ENCODE measurements at places on chromosomes 12 and 14. TPM values are rescaled to one million over a fixed set of nuclear protein-coding genes. Genes with fewer than 3 reads are reported as not detected.
A peak's percentile ranks its signal among the peaks of the same experiment; 100 is the strongest.

CCDC177 gene
- total RNA-seq, result not detected

NTF3 gene
- not detected for total RNA-seq

UTP20 gene
- 14.7 TPM for total RNA-seq

MMAB gene
- 21.6 TPM for total RNA-seq

E2F7 gene
- total RNA-seq, result 5.9 TPM

NANOG gene
- total RNA-seq, result not detected

GNPNAT1 gene
- 10.8 TPM for total RNA-seq

KIF5A gene
- 5.1 TPM for total RNA-seq

CCDC38 gene
- 0.49 TPM for total RNA-seq

- DNase-seq, result no peak
- H3K27ac ChIP-seq, result peak overlapping the region; percentile 47
- H3K36me3 ChIP-seq, result no peaks in the 10 kb centered on the region
- no peak overlapping the region for H3K4me3 ChIP-seq
- no peaks in the 10 kb centered on the region for H3K4me1 ChIP-seq
- no peaks in the 10 kb centered on the region for H3K27me3 ChIP-seq
Observed at GRCh38 chr14:100341301-100342031, 18.3 kb downstream of the SLC25A47 start.

GRCh38 chr14:59359431-59360124 lies 105.6 kb downstream of the GPR135 start:
- no peak for DNase-seq
- H3K4me3 ChIP-seq, result no peak overlapping the region
- no peaks in the 10 kb centered on the region for H3K27me3 ChIP-seq
- no peaks in the 10 kb centered on the region for H3K36me3 ChIP-seq

GRCh38 chr14:26377150-26377549 lies 220.7 kb downstream of the NOVA1 start:
- no peak for DNase-seq
- H3K4me1 ChIP-seq, result no peaks in the 10 kb centered on the region
- H3K4me3 ChIP-seq, result no peak overlapping the region
- no peak overlapping the region for H3K27ac ChIP-seq
- H3K36me3 ChIP-seq, result no peaks in the 10 kb centered on the region

- DNase-seq, result no peak
- no peaks in the 10 kb centered on the region for H3K36me3 ChIP-seq
- no peak overlapping the region for H3K27ac ChIP-seq
- H3K4me3 ChIP-seq, result no peak overlapping the region
- H3K4me1 ChIP-seq, result no peaks in the 10 kb centered on the region
Observed at GRCh38 chr12:1984759-1985158, 19.5 kb downstream of the DCP1B start.

DNA sequence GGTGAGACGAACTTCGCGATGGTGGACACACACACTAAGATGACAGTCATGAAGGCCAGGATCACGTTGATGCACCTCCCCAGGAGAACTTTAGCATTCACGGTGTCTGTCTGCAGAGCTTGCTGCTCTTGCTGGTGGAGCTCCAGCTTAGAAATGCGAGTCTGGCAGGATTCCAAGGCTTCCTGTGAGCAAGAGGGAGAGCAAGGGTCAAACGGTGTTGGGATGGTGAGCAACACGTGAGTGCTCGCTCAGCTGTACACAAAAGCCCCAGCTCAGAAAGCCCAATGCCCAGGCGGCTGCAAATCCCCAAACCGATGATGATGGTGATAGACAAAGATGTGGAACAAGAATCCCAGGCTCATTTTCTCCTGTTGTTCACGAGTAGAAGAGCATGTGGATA lies 78.8 kb downstream of the TMCC3 start:
- no peaks in the 10 kb centered on the region for H3K27me3 ChIP-seq
- no peaks in the 10 kb centered on the region for H3K4me1 ChIP-seq
- no peaks in the 10 kb centered on the region for H3K36me3 ChIP-seq
- H3K27ac ChIP-seq, result no peak overlapping the region
- peak; percentile 23 for DNase-seq

DNA sequence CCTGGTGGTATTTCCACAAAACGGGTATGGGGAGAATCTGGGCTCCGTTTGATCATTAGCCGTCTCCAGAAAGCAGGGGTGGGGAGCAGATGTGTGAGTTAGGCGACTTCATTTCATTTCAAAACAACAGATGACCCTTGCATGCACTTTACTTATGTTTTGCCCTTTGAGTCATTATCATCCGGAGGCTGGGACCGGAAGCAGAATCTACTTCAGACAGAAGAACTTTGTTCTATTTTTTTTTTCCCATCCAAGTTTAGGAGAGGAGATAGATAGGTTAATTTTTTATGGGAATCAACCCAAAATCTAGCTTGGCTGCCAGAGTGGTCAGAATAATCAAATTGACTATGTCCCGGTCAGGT lies 31.3 kb upstream of the CMAS start:
- H3K4me1 ChIP-seq, result no peaks in the 10 kb centered on the region
- H3K27me3 ChIP-seq, result no peaks in the 10 kb centered on the region
- no peak for DNase-seq

DNA sequence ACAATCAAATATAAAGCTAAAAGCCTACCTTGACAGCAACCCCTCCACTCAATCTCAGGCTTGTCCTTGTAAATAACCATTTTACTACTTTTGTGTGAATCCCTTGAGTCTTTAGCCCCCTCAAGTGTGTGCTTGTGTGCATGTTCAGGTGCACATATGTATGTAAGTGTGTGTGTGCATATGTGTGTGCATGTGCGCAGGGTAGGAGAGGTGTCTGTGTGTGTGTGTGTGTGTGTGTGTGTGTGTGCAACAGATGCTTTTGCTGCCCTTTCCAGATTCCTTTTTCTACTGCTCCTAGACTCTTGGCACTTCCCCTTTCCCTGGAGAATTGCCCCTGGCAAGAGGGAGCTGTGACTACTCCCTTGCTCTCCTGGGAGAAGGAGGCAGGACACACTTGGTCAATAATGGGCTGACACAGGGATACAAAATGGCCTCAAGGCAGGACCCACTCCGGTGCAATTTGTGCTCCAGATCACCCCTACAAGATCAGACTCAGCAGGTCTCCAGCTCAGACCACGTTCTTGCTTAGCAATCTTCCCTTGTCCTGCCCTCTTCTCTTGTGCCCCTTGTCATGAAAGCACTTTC lies 73.4 kb downstream of the IFNG start:
- no peaks in the 10 kb centered on the region for H3K27me3 ChIP-seq
- H3K27ac ChIP-seq, result no peak overlapping the region
- H3K4me1 ChIP-seq, result no peaks in the 10 kb centered on the region
- no peaks in the 10 kb centered on the region for H3K36me3 ChIP-seq

DNA sequence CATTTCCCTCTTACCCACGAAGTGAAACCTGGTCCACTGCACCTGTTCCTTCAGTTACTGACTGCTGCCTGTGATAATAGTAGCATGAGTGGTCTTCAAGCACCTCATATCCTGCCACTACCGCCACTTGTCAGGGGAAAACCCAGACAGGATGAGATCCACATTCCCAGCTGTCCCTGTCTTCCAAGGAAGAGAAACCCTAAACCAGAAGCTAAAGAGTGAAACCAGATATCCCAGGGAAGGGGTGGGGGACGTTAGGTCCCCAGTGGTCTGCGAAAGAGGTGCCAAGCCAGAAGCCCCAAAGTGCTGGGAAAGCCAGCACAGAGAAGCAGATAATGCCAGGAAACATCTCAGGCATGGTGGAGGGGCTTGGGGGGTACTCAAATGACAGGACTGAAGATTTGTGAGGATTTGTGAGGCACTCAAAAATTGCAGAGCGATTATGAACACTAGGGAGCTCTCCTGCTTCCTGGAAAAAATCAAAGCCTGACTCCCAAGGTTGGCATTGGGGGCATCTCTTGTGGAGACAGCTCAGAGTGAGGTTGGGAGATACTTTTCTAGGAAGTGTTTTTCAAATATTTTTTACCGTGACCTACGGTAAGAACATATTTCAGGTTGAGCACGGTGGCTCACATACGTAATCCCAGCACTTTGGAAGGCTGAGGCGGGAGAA lies 77.9 kb downstream of the TMEM30B start:
- no peak for DNase-seq
- H3K27me3 ChIP-seq, result no peaks in the 10 kb centered on the region
- no peaks in the 10 kb centered on the region for H3K4me1 ChIP-seq

DNA sequence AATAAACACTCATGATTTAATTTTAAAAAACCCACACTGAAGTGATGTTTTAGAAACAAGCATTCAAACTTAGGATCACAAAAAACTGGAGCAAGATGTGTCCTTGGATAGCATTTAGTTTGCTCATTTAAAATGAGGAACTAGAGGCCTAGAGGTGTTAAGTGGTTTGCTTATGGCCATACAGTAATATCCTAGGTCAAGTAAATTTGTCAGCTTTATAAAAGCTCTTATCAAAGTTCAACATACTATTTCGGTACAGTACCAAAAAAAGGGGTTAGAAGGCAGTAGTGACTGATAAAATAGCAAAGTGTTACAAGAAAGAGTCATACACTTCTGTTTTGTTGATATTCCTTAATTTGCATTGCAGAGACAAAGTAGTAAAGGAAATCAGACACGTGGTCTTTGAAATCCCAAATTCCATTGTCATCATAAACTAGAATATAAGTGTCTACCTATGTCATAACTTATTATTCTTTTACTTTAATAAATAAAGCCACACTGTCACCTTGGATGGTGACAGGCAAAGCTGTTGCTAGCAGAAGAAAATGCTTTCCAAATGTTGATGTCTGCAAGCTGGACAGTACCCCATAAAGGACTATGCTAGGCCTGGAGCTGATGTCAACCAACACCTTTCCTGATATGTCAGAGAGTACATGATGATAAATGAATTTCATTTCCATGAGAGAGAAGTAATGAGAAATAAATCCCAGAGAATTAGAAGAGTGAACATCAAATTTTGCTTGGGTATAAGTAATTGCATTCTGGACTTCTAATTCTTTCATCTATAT lies 17.6 kb upstream of the SRP54 start:
- H3K27ac ChIP-seq, result no peak overlapping the region
- no peaks in the 10 kb centered on the region for H3K36me3 ChIP-seq
- no peaks in the 10 kb centered on the region for H3K27me3 ChIP-seq
- no peak for DNase-seq
- no peak overlapping the region for H3K4me3 ChIP-seq
- H3K4me1 ChIP-seq, result no peaks in the 10 kb centered on the region

- no peaks in the 10 kb centered on the region for H3K4me1 ChIP-seq
- H3K4me3 ChIP-seq, result no peak overlapping the region
- no peak for DNase-seq
- no peak overlapping the region for H3K27ac ChIP-seq
- H3K36me3 ChIP-seq, result no peaks in the 10 kb centered on the region
Observed at GRCh38 chr12:32596030-32596429, 83.1 kb upstream of the DNM1L start.

DNA sequence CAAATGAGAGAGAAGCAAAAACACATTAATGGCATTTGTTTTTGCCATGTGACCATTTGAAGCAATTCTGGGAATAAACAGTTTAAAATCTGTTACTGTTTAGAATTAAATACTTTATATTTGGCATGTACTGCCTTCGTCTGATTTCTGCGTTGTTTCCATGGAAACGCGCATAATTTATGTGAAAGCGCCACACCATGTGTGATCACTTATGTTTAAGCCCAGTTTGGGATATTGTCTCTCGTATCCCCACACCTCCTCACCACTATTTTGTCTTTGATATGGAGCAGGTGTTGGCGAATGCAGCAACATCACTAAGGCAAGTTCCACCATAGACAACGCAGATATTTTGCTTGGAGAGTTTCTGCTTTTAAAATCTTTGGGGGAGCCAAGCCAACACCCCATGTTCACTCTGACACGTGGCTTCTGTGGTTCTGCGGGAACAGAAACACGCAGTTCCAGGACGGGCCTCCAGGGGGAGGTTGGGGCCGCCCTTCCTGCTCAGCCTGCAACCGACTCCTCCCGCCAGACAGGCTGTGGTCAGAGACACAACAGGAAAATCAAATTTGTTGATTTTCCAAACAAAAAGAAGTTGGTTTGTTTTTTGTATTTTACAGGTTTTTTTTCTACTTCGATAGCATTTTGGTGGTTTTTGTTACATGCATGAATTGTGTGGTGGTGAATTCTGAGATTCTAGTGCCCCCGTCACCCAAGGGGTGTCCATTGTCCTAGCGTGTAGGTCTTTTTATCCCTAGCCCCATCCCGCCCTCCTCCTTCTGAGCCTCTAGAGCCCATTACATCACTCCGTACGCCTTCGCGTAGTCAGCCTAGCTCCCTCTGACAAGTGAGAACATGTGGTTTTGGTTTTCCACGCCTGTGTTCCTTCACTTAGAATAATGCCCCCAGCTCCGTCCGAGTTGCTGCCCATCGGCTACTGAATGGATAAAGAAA lies 101.9 kb upstream of the SFSWAP start:
- peak overlapping the region; percentile 16 for H3K27ac ChIP-seq
- no peaks in the 10 kb centered on the region for H3K4me1 ChIP-seq
- no peaks in the 10 kb centered on the region for H3K27me3 ChIP-seq

DNA sequence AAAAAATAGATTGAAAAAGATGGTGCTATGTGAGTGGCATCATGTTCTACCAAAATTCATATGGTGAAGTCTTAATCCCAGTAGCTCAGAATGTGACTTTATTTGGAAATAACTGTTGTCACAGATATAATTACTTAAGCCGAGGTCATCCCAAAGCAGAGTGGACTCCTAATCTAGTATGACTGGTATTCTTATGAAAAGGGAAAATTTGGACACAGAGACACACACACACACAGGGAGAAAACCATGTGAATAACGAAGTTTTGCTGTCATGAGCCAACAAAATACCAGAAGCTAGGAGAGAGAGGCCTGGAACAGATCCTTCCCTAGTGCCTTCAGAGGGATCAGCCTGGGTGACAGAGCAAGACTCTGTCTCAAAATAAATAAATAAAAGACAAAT lies 62.6 kb downstream of the FAR2 start:
- DNase-seq, result no peak
- H3K4me1 ChIP-seq, result no peaks in the 10 kb centered on the region
- H3K27ac ChIP-seq, result no peak overlapping the region
- no peaks in the 10 kb centered on the region for H3K27me3 ChIP-seq
- no peak overlapping the region for H3K4me3 ChIP-seq
- H3K36me3 ChIP-seq, result no peaks in the 10 kb centered on the region

All from uterus (tissue), 4 donors.